LHCN-M2 (cell line): ENCODE measurements at places on chromosomes 1 and 21. TPM values are rescaled to one million over a fixed set of nuclear protein-coding genes. Genes with fewer than 3 reads are reported as not detected.
A peak's percentile ranks its signal among the peaks of the same experiment; 100 is the strongest.

The RNF207 gene
- total RNA-seq = 1.0 and 1.3 TPM in 2 replicates

The FMOD gene
- 3.0 and 3.1 TPM in 2 replicates for total RNA-seq

The LMOD1 gene
- 0.13 and 0.29 TPM in 2 replicates for total RNA-seq

The SDE2 gene
- total RNA-seq = 19.7 and 21.5 TPM in 2 replicates

The NTRK1 gene
- total RNA-seq = 0.19 TPM in 1 of 2 replicates, not detected in the other

The RUNX3 gene
- total RNA-seq = not detected in 2 replicates

The NUP210L gene
- total RNA-seq = not detected in 2 replicates

The ZSCAN20 gene
- total RNA-seq = 8.0 and 9.0 TPM in 2 replicates

DNA sequence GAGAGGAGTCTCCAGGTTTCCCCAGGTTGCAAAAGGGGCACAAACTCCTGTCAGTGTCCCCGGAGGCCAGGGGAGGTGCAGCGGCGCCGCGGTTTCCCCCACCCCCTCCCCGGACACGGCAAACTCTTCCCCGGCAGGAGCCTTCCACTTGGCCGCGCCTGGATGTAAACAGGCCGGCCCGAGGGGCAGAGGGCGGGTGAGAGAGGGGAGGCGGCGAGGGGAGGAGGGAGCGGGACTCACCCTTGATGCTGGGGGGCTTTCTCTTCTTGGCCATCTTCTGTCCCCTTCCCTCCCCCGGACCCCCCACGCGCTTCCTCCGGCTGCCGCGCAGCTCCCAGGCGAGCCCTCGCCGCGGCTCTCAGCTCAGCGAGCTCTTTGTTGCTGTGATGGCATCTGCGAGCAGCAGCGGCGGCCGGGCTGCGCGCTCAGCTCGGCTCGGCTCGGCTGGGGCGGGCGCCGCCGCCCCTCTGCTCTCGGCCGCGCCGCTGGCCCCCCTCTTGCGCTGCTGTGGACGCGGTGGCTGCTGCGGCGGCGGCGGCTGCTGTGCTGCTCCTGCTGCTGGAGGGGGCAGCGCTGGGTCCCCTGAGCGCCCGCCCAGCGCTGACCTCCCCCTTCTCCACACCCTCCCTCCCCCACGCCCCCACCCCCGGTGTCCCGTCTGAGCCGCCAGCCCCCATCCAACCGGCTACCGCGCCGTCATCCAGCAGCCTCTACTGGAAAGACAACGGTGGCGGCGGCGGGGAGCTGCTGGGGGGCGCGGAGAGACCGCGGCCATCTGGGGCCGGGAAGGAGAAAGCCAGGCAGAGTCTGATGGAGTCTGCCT is 4.9 kb upstream of the SLC44A5 start:
- no peak for DNase-seq

- no peak for DNase-seq
Observed at GRCh38 chr1:109398343-109399225, 866 bp upstream of the SORT1 start.

DNA sequence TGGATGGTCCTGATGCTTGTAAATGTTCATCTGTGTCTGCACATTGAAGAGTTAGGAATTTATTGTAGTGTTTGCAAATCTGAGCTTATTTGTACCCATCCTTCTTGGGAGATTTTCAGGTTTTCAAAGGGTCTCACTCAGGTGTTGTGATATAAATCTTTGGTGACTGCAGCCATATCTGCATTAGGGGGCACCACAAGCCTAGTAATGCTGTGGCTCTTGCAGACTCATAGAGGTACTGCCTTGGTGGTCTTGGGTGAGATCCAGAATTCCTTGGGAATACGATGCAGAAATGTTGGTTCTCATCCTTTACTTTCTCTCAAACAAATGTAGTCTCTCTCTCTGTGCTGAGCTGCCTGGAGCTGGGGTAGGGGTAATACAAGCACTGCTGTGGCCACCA is 405.9 kb downstream of the TTLL7 start:
- no peak for DNase-seq

DNA sequence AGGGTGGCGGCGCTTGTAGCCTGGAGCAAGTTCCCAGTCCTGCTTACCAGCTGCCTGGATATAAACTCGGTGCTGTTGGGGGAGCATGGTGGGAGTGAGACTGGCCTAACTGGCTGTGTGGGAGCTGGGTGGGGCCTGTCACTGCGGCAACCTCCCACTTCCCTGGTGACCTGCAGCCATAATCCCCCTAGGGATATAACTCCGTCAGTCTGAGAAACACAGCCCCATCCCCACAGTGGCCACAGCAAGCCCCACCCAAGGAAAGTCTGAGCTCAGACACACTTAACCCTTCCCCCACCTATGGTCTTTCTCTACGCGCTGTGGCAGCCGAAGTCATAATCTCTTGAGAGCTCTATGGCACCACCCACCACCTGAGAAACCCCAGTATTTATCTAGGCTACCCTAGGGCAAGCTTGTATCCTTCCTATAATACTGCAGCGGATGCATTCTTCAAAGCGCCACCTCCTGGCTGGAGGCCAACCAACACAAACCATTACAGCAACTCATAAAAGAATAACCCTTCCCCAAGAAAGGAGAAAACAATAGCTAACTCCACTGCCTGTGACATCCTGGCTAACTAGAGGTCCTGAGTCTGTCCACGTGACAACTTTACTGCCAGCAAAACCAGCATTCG is 57.4 kb downstream of the ZNF648 start:
- DNase-seq = no peak

DNA sequence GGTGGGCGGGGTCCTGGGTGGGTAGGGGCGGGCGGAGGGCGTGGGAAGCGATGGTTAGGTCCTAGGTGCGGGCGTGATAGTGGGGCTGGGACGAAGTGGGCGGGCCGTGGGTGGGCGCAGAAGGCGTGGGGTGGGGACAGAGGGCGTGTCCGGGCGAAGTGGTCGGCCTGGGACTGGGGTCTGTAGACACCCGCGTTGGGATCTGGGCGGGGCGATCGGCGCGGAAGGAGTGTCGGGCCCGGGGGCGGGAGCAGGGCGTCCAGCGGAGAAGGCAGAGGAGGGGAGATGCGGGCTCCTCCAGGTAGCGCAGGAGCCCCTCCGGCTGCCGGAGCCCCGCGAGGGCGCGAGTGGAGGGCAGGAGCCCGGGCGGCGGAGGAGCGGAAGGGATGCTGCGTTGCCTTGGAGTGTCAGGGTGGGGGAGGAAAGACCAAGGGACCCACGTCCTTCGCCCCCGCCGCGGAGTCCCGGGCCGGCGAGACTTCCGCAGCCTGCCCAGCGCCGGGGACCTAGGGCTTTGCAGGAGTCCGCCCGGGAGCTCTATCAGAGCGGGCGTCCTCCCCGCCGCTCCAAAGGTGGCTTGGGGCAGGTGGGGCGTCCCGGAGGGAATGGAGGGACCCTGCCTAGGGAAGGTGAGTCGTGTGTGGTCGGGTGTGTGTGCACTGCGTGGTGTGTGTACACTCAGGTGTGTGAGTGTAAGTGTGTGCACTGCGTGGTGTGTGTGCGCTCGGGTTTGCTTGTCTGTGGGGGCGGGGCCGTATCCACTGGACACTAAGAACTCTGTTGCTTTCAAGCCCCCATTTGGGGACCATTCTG is 27.0 kb upstream of the PRSS38 start:
- no peak for DNase-seq

DNA sequence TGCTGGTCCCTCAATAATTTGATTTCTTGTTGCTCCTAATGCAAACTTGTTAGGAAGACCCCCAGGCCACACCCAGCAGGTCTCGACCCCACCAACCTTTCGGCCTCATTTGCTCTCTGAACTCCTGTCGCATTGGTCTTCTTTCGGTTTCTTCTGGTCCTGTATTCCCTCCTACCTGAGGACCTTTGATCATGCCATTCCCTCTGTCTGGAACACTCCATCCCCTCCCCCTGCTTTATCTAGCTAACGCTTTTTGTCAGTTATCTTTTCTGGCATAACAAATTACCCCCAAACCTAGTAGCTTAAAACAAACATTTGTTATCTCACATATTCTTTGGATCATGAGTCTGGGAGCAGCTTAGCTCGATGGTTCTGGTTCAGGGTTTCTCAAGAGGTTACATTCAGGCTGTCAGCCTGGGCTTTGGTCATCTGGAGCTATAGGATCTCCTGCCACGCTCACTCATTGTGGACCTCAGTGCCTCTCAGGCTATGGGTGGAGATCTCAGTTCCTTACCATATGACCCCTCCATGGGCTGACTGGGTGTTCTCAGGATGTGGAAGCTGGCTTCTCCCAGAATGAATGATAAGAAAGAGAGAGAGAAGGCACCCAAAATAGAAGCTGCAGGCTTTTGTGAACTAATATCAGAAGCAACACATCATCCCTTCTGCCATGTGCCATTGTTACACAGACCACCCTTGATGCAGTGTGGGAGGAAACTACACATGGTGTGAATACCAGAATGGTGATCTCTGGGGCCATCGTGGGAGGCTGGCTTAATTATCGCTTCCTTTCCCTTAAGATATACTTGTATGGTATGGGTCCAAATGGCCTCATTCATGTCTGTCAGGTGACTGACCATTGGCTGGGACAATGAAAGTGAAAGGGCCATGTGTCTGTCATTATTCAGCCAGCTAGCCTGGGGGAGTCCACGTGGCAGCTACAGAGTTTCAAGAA is 29.1 kb upstream of the BCAR3 start:
- DNase-seq = no peak

GRCh38 chr1:20183035-20183434 is 2.9 kb upstream of the UBXN10 start:
- DNase-seq = no peak

- no peak for DNase-seq
Observed at GRCh38 chr1:107896936-107897335, 68.0 kb downstream of the VAV3 start.

GRCh38 chr1:110890474-110891196 is 17.7 kb downstream of the CD53 start:
- no peak for DNase-seq

- DNase-seq = peak; percentile 47
Observed at GRCh38 chr1:157363660-157364140, 188.6 kb downstream of the FCRL5 start.

- DNase-seq = no peak
Observed at GRCh38 chr1:247110627-247111258, 6.6 kb upstream of the ZNF669 start.

GRCh38 chr1:20829531-20829930 is 42.4 kb upstream of the HP1BP3 start:
- peak; percentile 53 for DNase-seq

GRCh38 chr1:28890435-28890834 is 23.9 kb upstream of the EPB41 start:
- DNase-seq = no peak

- no peak for DNase-seq
Observed at GRCh38 chr1:112027696-112028095, 38.2 kb upstream of the KCND3 start.

- peak; percentile 79 for DNase-seq
Observed at GRCh38 chr1:24201941-24202440, 14.9 kb upstream of the IFNLR1 start.

- no peak for DNase-seq
Observed at GRCh38 chr21:44815852-44816628, 1.8 kb downstream of the SUMO3 start.

- DNase-seq = peak; percentile 61
Observed at GRCh38 chr1:214332946-214333798, 52.2 kb downstream of the SMYD2 start.

GRCh38 chr1:95022644-95022926 is 50.2 kb downstream of the ALG14 start:
- peak; percentile 52 for DNase-seq

- DNase-seq = no peak
Observed at GRCh38 chr1:156487862-156488261, 12.7 kb downstream of the MEF2D start.

DNA sequence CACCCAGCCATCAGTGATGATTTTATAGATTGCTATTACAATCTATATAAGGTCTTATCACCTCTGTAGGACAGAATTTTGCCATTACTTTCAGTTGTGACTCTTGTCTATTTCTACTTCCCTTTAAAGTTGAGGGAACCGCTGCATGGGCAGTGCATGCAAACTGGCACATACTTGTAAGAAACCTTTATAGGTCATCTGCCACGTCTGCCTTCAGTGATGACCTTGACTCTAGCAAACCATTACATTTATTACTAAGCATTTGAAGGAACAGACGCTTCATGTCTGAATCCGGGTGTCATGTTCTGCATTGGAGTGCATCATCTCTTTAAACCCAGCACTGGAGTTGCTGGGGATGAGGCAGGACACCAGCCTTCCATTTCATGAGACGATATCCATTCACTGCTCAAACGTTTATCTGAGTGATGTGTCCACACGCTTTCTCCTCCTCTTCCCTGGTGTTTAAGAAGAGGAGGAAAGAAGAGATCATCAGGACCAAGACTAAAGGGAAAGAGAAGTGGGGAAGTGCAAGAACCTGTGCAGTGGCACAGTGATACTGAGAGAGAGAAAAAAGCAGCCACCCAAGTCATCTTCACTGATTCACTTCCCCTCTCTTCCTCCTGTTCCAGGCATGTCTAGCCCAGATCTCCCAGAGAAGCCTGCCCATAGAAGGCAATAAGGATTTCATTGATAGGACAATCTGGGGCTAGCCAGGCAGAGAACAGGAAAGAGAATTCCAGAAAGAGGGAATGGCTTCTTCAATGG is 14.1 kb downstream of the CCSAP start:
- DNase-seq = no peak

DNA sequence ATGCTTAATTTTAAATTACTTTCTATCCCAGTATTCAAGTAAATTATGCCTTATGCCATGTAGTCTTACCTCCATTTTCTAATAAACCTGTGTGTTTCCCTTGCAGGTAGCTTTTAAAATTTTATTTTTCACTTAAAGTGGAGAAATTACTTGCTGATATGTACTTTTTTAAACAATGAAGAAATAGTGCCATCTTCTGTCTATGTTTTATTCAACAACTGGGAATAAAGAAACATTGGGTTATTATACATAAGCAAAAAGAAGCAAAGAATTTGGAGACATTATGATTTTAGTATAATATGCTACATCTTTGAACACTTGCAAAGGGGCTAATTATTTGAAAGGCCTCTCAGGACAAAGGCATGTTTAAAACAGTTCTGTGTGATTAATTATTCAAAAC is 1912.9 kb downstream of the MRPL39 start:
- no peak for DNase-seq

DNA sequence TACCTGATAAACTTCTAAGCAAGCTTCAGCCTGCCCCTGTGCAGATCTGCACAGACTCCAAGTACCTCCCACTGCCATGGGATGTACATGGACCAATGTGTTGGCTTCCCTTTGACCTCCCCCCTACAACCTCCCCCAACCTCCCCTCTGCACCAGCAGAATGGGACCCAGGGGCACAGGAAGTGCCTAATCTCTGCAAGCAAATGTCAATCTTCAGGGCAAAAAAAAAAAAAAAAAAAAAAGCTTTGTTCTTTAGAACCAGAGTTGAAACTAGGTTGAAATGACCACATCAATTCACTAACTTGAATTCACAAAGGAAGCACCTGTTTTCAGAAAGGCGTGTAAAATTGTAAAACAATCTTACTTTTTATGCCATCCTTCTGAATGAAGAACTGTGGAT is 53.9 kb upstream of the TIAM1 start:
- no peak for DNase-seq

GRCh38 chr1:21247892-21248715 is 42.2 kb downstream of the ECE1 start:
- DNase-seq = no peak

GRCh38 chr1:23908453-23909341 is 4.5 kb downstream of the CNR2 start:
- DNase-seq = no peak

DNA sequence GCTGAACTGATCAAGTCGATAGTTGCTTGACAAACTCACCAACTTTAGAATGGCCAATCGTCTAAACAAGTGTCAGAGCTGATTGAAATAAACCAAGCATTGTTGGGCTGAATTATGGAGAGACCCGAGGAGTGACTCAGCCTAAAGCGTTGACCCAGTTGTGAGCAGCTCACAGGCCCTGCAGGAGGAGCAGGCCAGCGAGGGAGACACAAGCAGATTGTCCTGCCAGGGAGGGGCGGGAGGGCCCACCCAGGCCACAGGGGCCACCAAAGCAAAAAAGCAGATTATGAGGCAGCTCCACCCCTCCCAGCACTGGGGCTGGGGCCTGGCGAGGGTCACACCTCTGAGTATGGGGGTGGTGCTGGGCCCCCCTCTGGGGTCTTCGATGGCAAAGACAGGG is 10.1 kb upstream of the MATN1 start:
- no peak for DNase-seq
